ENCODE measurements at places on chromosomes 5 and 9. TPM values are rescaled to one million over a fixed set of nuclear protein-coding genes. Genes with fewer than 3 reads are reported as not detected.

CDH18 gene
- total RNA-seq = under 0.01 TPM

PCDHB2 gene
- 6.5 TPM for total RNA-seq

SLC2A6 gene
- total RNA-seq = 21.1 TPM

INSL4 gene
- total RNA-seq = not detected

YIPF5 gene
- total RNA-seq = 240 TPM
